Aorta (tissue), 5 donors: ENCODE measurements at places on chromosomes 11 and 22.

DNA sequence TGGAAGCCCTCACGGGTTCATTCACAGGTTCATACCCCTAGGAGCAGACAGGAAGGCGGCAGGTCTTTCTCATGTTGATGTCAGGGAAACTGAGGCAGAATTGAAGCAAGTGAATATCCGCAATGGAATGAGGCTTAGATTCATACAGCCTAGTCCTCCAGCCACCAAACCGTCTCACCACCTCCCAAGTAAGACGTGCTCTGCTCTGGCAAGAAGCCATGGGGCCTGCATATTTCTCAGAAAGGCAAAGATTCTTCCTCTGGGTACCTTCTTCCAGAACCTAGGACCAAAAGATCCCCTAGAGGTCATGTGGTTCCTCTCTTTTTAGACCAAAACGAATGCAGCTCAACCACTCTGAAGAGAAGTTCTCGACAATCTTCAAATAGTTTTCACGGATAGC is 1.7 kb downstream of the AP1B1 start:
- DNase-seq = no peak

DNA sequence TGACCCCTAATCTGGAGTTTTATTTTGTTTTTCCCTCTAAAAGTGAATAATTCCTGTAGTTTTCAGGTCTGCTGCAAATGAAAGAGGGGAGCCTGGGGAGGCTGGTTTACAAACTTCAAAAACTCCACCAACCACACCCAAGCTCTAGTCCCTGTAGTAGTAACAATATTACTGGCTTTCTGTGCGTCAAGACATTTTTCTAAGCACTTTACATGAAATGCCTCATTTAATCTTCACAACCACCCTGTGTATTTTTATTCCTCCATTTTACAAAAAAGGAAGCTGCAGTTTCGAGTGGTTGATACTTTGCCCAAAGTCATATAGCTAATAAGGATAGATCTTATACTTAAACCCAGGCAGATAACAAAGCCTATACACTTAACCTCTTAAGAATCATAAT is 23.5 kb downstream of the CTNND1 start:
- no peak for DNase-seq

- no peak for DNase-seq
Observed at GRCh38 chr22:47822422-47822821, 1060.0 kb downstream of the TBC1D22A start.

DNA sequence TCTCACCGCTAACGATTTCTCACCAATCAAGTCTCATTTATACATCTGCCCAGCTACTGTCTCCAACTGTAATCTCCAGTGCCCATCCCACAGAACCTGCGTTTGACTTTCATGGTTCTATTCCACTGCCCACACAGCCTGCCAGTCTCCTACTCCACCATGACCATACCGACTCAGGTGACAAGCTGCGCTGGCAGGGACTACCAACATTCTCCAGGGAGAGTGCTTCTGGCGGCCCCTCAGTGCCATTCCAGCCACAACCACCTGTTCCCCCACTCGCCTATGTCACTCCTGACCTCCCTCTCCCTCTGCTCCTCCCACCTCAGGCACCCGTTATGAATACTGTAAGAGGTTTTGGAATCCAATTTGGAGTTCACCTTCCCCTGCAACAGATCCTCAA is 108.5 kb upstream of the BID start:
- DNase-seq = no peak

GRCh38 chr11:119342023-119342300 is 1.3 kb upstream of the C1QTNF5 start:
- DNase-seq = peak; percentile 46

- DNase-seq = no peak
Observed at GRCh38 chr22:41555325-41555982, 5.4 kb upstream of the CSDC2 start.

DNA sequence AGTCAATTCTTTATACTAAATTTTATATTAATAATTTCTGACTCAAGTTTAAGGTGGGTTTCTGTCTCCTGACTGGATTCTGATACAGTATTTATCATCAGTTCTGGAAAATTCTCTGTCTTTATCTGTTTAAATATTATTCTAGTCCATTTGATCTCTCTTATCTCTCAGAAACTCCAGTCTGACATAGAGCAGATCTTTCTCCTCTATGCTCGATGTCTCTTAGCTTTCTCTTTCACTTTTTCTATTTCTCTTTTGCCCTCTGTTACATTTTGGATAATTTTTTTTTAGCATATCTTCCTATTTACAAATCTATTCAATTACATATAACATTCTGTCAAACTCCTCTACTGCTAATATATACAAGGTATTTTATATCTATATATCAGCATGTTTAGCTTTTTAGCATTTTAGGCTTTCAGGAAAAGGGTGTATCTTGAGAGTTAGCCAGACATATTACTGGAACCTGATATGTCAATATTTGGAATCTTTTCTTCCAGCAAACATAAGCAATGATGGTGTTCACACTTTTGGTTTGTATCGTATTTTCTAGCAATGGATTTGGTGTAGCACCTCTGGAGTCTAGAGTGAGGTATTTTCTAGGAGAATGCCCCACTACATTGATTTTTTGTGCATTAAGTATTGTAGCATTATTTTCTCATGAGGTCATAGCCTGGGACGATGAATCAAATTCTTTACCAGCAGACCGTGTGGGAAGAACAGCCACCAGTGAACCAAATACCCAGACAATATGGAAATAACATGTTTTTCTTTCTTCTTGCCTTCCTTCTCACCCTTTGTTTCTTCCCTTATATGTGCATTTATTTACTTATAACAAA is 4.1 kb upstream of the NNMT start:
- no peak for DNase-seq

DNA sequence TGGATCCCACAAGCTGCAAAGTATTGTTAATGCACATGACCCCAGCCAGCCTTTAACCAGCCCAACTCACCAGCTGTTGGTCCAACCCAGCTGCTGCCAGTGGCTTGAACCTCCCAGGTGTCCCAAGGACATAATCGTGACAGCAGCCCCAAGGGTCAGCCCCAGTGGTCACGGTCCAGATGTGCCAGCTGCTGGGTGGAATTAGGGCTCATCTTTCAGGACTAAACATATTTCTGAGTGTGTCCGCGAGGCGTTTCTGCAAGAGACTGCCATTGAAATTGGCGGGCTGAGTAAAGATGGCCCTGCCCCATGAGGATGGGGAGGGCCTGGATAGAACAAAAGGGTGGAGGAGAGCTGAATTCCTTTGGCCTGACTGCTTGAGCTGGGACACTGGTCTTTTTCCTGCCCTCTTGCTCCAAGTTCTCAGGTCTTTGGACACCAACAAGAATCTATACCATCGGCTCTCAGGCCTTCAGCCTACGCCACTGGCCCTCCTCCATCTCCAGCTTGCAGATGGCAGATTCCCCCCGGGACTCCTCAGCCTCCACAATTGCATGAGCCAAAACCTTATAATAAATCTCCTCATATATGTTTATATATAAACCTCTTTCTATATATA is 240.2 kb downstream of the MN1 start:
- DNase-seq = no peak

DNA sequence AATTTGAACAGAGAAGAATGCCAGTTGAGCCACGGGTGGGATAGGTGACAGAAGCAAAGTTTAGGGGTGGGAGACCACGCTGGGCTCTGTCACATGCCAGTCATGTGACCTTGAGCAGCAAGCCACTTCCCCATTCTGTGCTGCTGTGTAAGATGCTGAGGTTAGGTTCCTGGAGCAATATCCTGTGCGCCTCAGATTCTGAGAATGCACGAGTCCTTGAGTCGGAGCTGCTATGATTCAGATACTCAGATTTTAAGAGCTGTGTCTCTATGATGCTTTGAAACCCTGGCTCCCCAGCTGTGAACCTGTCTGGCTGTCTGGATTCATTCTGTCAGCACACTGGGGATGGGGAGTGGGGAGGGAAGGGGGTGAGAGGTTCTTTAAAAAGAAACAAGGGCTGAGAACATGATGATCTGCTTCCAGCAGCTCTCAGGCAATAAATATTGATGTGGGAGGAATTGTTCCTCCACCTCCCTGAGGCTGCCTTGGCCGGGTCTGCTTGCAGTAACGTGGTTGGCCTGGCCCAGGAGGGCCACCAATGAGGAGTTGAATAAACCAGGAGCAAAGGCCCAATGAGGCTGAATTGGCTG is 24.0 kb downstream of the SLCO2B1 start:
- peak; percentile 77 for DNase-seq

GRCh38 chr11:128927108-128927461 is 15.6 kb downstream of the TP53AIP1 start:
- DNase-seq = no peak

GRCh38 chr11:108592591-108593213 is 866 bp downstream of the EXPH5 start:
- DNase-seq = peak; percentile 81

GRCh38 chr11:116498161-116498560 is 274.6 kb downstream of the BUD13 start:
- no peak for DNase-seq

DNA sequence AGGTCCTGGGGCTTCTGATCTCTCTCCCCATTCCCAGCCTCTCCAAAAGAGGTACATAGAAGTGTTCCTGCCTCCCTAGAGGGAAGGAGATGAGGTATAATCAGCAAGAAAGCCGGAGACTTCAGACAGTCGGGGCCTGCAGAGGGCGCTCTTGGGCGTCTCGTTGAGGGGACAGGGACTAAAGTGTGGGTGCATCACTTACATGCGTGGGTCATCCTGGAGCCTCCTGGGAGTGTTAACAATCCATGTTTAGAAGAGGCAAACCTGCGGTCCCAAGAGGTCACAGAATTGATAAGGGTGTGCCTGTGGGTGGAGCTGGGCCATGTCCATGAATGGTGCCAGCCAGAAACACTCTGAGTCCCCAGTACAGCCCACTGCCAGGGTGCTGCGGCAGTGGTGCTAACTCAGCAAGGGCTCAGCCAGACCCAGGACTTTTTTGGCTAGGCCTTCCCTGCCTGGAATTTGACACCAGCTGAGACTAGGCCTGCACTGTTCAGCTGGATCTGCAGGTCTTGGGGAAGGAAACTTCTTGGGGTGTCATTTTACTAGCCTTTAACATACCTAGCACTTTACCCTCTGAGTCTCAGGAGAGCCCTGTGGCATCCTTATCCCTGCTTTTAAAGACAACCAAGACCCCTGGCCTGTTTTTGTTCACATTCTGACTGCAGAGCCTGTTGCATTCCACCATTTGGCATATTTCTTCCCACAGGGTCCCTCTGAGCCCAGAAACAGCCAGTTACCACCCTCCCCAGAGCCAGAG is 5.5 kb downstream of the YDJC start:
- DNase-seq = peak; percentile 83

DNA sequence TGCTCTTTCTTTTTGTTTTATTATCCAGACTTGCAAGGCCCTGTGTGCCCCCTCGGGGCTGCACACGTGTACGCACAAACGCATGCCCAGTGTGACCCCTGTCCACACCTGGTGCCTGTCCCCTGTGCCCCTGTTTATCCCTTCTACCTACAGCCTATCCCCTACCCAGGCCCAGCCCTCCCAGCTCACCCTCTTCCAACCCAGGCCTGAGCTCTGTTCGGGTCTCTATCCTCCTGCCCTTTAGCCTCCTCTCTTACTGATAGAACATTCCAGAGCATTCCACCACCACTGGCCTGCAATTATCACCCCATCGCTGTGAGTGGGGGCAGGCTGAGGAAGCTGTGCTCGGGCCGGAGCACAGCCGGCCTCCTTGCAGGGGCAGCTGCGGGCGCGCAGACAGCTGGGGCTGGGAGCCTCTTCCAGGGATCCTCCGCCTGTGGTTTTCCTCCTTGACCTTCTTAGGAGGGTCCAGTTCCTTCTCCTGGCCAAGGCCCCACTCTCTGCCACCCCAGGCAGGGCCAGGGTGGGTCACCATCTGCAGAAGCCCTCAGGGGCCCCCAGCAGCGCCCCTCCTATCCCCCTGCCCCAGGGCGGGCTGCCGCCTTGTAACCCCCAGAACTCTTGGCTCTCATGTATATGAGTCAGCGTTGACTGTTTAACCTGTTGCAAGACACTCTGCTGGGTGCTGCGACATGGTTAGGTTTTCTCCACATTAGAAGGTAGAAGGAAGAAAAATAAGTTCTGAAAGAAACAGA is 41.8 kb upstream of the KCNQ1OT1 start:
- DNase-seq = peak; percentile 62

- DNase-seq = no peak
Observed at GRCh38 chr11:121890377-121890776, 225.6 kb downstream of the BLID start.

DNA sequence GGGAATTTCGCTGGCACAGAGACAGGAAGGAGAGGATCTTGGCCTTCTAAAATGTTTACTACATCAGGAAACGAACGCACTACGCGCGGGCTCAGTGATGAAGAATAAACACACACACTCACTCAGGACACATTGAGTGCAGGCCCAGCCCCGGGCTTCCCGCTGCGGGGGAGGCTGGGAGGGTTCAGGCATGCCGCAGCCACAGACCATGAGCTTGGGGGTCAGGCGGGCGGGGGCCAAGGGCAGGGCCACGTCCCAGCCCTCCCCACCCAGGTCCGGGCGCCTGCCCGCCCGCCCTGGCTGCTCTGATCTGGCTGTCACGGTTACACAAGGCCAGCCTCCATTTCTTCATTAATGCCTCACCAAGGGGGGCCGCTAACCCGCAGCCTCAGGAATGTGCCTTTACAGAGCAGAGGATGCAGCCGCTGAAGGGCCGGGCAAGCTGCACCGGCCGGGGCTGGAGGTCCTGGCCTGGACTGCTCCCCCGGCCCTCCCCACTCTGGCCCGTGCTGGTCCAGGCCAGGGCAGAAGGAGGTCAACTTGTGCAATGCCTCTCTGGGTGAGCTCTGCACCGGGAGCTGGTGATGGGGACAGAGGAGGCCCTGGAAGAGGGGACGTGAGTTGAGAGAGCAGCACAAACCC is 41.7 kb downstream of the IGF2 start:
- peak; percentile 80 for DNase-seq

GRCh38 chr11:123158033-123159003 is 36.7 kb downstream of the CLMP start:
- DNase-seq = no peak

GRCh38 chr22:35638410-35638809 is 9.8 kb upstream of the APOL6 start:
- peak; percentile 94 for DNase-seq

DNA sequence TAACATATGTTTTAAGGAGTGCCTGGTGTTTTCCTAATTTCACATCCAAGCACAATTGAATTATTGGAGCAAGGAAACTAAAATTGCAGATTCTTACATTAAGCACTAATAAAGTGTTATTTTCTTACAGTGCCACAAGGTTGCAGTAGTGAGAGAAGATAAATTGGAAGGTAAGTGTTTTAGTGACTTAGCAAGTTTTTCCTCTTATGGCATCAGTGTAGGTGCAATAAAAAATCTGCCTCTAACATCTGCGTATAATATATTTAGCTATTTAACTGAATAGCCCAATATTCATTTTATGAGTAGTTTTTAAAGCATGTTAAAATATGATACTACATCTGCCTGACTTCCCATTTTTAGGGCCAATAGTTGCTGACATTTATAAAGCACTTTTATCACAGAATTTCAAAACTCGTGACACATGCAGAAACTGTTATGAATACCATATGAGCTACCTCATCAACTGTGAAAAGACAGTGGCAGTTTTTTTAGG is 19.0 kb downstream of the POLD3 start:
- no peak for DNase-seq

GRCh38 chr11:35334385-35335090 is 84.8 kb downstream of the SLC1A2 start:
- DNase-seq = no peak
